ENCODE measurements at places on chromosomes 12 and 14.

- DNase-seq = no peak
Measured at GRCh38 chr12:54286042-54287030, 5.8 kb downstream of the HNRNPA1 start.

DNA sequence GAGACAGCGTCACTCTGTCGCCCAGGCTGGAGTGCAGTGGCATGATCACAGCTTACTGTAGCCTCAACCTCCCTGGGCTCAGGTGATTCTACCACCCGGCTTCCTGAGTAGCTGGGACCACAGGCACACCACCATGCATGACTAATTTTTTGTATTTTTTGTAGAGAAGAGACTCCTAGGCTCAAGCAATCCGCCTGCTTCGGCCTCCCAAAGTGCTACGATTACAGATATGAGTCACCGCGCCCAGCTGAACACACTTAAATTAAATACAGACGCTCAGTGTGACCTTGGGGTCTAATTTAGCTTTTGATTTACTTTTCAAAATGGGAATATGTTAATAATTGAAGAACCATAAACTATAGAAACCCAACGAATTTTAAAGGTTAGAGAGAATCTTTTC is 77.2 kb downstream of the C2CD5 start:
- no peak for DNase-seq

- DNase-seq = peak; percentile 29
Measured at GRCh38 chr14:52918486-52918885, 32.4 kb downstream of the FERMT2 start.

GRCh38 chr12:102299731-102300130 is 102.1 kb upstream of the PMCH start:
- no peak for DNase-seq

DNA sequence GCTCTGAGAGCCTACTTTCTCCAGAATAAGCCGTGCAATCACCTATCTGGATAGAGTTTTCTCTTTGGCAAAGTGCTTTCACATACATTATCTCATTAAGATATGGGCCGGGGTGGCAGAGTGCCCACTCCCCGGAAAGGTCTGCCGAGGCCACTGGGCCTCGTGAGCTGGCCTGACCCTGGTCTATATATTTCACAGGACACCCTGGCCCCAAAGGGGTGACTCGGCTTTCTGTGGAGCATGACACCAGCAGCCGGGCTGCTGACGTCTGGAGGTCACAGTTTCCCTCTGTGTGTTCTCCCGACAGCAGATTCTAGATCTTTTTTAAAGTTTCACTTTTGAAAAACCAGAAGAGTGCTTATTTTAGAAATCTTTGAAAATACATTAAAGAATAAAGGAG is 27.9 kb upstream of the ATP2A2 start:
- no peak for DNase-seq

DNA sequence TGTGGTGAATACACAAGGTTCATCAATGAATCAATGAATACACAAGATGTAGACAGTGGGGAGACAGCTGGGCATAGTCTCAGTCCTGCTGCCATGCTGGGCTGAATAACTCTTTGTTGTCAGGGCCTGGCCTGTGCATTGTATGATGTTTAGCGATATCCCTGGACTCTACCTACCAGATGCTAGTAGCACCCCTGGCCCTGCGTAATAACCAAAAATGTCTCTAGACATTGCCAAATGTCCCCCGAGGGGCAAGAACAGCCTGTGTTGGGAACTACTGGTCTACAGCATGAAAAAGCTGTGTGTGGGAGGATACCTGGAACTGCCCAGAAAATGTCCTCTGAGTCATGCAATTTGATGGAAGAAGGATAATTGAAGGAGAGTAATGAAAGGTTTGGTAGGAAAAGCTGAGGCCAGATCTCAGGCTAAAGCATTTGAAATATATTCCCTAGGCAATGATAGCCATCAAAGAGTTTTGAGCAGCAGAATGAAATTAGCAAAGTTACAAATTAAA is 128.2 kb downstream of the TMEM30B start:
- DNase-seq = no peak

GRCh38 chr12:53208877-53209463 is 1.9 kb upstream of the ITGB7 start:
- peak; percentile 49 for DNase-seq

DNA sequence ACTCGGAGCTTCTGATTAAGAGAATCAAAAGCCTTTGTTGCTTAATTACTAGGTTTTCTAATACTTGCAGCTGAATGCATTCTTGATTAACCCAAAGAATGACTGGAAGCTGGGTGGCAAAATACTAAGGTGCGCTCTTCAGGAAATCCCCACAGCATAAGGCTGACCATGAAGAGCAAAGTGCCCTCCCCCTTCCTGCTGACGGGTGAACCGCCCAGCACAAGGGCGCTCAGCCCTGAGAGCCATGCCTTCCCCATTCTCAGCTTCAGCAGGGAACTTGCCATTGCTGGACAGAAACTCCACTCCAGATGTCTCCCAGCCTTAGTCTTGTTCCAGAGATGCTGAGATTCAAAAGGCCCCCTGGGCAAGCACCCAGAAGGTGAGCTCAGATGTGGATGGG is 27.2 kb upstream of the FBRSL1 start:
- DNase-seq = no peak

- peak; percentile 80 for DNase-seq
Measured at GRCh38 chr12:108884116-108885012, 4.5 kb downstream of the DAO start.

GRCh38 chr14:104104076-104104901 is 18.8 kb downstream of the ASPG start:
- no peak for DNase-seq

- DNase-seq = peak; percentile 15
Measured at GRCh38 chr12:132834181-132834711, 5.6 kb upstream of the GOLGA3 start.

- DNase-seq = no peak
Measured at GRCh38 chr12:103751171-103751570, 89.9 kb downstream of the NT5DC3 start.

DNA sequence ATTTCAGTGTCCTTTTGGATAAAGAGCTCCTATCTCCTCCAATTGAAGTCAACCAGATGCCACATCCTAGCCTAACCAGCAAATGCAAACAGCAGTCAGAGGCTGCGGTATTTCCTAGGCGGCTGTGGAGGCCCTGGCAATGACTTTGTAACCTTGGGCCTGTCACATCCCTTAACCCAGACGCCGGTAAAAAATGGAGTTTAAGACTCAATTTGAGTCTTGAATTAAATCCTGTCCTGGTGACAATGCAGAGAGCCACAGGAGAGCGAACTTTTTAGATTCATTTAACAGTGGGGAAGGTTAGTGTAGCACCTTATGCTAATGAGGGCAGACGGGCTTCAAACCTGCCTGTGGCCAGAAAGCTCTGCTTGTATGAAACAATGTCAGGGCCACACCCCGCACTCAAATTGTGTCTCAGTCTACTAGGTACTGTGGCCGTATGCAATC is 1.3 kb downstream of the C12orf75 start:
- DNase-seq = peak; percentile 35

DNA sequence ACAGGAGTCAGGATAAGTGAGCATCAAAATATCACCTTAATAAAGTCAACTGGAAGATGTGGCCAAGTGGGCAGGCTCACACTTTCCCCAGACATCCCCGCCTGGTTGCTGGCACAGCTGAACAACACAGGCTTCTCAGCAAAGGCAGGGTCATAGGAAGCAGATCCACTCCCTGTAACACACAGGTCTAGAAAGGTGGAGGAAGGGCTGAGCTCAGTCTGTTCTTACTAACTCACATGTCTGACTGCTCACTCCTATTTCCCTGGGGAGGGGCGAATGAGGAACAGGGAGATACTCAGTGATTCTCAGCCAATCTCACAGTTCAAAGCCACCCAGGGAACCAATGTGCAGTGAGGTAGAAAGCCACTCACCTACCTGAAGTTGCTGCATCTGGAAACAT is 45.0 kb upstream of the AMN1 start:
- peak; percentile 23 for DNase-seq

- DNase-seq = no peak
Measured at GRCh38 chr12:105704787-105705186, 374.3 kb downstream of the C12orf75 start.

GRCh38 chr12:105616971-105617540 is 286.6 kb downstream of the C12orf75 start:
- no peak for DNase-seq

- DNase-seq = no peak
Measured at GRCh38 chr12:77594366-77594765, 236.3 kb upstream of the NAV3 start.

- peak; percentile 18 for DNase-seq
Measured at GRCh38 chr12:96350982-96351381, 49.3 kb downstream of the CDK17 start.

GRCh38 chr14:75732888-75733287 is 71.8 kb downstream of the TTLL5 start:
- no peak for DNase-seq

DNA sequence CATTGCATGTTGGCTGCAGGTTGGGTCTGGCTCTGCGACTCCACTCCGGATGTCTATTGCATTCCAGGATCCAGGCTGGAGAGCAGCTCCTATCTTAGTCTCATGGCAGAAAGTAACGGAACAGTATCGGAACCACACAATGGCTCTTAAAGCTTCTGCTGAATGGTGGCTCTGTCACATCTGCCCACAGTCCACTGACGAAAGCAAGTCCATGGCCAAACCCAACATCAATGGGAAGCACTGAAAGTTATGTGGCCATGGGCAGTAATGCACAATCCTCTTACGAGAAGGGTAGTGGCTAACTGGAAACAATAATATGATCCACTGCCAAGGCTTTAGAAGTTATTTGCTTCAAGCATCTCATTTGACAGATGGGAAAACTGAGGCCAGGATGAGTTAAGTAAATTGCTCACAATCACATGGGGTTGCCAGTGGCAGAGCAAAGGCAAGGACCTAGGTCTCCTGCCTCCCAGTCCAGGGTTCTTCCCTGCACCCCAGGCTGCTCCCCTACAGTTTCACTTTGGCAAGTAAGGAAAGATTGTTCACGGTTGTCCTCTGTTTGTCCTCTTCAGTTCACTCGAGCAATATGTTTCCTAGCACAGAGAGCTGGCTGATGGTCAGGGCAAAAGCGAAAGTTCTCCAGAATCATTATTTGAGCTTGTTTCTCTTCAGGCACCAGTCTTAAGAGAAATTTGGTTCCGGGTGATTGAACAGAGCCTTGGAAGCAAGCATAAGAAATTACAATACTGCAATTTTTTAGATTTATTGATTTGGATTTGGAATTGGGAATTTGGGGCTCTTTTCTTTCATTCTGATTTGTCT is 54.2 kb downstream of the CKAP4 start:
- DNase-seq = no peak

- DNase-seq = no peak
Measured at GRCh38 chr14:101588990-101589389, 27.7 kb downstream of the DIO3 start.

DNA sequence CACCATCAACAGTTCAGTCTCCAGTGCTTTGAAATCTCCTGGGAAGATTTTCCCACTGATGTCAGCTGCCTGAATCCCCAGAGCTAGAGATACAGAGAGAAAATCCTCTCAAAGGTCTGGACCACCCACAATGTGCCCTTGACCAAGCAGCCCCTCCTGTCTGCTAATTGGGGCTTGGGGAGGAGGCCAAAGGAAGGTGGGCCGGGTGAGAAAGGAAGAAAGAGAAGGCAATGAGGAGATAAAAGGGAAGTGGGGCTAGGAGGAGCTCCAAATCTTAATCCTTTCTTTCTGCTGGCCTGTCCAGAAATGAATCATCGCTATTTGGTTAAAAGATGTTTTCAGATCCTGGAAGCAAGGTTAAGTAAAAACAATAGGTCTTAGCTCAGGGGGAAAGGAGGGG is 322.9 kb downstream of the BCL11B start:
- no peak for DNase-seq

DNA sequence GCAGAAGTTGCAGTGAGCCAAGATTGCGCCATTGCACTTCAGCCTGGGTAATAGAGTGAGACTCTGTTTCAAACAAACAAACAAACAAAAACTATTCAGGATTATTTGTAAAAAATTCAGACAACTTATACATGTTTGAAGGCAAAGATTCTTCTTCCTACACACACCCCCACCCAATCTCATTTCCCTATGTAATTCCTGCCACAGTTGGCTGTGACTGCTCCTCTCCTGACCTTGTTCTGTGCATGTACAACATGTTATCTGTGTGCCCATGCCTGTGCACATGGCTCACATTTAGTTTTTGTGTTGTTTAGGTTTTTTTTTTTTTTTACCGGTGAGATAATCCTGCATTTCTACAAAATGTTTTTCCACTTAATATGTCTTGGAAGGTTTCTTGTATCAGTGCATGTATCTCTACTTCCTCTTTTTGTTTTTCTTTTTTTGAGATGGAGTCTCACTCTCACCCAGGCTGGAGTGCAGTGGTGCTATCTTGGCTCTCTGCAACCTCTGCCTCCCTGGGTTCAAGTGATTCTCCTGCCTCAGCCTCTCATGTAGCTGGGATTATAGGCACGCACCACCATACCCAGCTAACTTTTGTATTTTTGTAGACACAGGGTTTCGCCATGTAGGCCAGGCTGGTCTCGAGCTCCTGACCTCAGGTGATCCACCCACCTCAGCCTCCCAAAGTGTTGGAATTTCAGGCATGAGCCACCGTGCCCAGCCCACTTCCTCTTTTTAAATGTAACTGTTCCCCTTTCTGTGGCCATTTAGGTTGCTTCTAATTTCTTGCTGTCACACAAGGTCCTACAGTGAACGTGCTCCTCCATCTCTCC is 8.7 kb downstream of the CFAP251 start:
- no peak for DNase-seq

DNA sequence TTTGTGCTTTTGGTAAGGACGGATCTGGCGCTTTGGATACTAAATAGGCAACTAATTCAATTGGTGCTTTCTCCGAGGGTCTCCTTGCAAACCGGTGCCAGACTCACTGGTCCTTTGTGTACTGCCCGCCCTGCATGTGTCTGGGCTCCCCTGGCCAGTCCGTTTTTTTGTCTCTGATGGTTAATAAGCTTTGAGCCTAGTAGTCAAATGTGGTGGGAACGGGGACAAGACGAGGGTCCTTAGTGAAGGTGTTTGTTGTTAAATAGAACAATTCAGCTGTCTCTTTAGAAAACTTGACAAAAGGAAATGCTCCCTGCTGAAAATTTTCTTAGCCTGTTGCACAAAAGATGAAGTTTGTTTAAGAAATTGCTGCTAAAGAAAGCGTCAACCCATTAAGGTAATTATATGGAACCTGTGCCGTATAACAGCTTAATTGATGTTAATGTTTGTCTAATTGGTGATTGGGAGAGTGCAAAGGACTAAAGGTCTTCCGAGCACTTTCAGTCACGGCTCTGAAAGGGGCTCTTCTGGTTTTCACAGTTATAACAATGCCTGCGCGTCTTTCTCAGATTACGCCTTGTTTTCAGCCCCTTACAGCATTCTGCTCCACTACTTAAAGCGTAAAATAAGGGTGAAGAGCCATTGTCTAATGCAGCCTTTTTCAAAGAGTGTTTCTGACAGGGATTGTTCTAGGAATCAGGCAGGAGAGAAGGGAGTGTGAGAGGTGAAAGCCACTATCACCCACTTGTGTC is 537.4 kb downstream of the PRKD1 start:
- no peak for DNase-seq

DNA sequence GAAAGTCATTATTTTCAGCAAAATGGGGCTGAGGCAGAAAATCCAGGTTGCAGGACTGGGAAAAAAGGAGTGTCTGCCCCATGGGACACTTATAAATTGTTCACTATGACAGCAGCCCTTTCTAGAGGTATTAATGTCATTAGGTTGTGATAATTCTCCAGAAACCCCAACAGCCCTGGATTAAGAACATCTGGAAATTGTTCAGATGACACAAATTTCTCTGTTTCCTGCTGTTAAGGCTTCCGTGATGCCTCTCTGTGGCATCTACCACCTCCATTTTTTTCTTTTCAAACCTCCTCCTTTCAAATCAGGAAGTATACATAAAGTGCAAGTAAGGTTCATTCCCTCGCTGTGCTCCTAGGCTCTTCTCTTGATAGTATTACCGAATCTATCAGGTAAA is 25.6 kb downstream of the EGLN3 start:
- no peak for DNase-seq

- no peak for DNase-seq
Measured at GRCh38 chr12:121717041-121717699, 4.6 kb downstream of the TMEM120B start.
